ENCODE measurements at places on chromosomes 13 and 19. TPM values are rescaled to one million over a fixed set of nuclear protein-coding genes. Genes with fewer than 3 reads are reported as not detected.

The ELSPBP1 gene
- total RNA-seq: not detected

The PSG11 gene
- not detected for total RNA-seq

The PRX gene
- 1.5 TPM for total RNA-seq

The PTGER1 gene
- not detected for total RNA-seq

The NKPD1 gene
- total RNA-seq: 0.17 TPM

The CD33 gene
- total RNA-seq: 1.1 TPM

The SPACA4 gene
- not detected for total RNA-seq

The FPR1 gene
- total RNA-seq: not detected

The KLK4 gene
- not detected for total RNA-seq

The KASH5 gene
- total RNA-seq: 2.4 TPM

The FKRP gene
- total RNA-seq: 8.8 TPM

The MBD3L2 gene
- not detected for total RNA-seq

The BCL3 gene
- total RNA-seq: 104 TPM

The CATSPERD gene
- not detected for total RNA-seq

The CEACAM20 gene
- total RNA-seq: not detected

GRCh38 chr19:3881272-3882040 lies 971 bp downstream of the ATCAY start:
- no peak for DNase-seq

GRCh38 chr13:51721496-51721895 lies 82.5 kb downstream of the DHRS12 start:
- DNase-seq: no peak

DNA sequence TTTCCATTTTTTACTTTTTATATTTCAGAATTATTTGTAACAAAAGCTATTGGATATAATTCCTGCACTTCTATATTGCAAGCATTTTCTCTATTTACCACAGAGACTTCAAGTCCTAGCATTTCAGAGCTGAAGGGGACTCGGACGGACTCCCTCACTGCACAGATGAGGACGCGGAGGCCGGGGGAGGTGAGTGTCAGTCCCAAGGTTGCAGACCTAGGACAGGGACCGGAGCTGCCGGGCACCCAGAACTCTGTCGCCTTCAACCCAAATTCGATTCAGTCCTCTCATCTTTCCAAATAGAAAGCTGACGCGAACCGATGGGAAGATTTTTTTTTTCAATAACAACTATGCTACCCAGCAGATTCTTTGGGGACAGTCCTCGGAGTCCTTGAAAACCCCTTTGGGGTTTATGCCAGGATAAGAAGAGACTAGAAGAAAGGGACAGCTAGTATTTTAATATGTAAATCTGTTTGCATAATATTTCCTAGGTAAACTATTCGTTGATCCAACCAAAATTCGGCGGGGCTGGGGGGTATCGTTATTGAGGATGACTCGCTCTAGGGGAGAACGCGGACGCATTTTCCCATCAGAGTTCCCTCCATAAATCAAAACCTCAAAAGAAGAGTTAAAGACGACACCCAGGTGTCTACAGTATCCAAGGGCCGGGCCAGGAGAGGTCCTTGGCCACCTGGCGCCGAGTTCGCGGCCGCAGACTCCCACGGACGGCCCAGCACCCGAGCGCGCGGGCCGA lies 803 bp downstream of the FLT3 start:
- DNase-seq: no peak

DNA sequence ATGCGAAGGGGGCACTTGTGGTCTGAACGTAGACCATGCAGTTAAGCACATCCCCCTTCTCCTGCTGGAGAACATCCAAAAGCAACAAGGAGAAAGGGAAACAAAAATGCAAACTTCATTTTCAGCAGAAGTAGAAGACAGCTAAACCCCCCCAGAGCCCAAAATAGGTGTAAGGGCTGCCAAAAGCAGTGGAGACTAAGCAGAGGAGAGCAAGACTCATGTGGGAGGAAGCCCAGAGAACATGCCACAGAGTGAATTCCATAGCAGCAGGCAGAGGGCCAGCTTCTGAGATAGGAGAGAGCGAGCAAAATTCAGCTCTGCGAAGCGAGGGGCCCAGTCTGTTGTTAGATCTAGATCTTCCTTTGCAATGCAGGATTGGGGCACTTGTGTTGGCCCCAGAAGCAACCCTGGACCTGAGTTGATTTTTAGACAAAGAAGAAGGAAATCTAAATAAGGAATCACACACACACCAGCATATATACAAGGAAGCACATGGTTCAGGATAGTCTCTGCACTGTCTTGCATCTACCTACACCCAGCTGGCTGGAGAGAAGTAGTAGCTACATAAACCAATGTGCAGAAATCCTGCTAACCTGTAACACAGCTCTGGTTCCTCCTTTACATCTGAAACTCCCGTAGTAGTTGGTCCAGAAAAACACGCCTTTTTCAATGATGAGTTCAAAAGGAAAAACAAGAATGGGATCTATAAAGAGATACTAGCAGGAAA lies 199.6 kb downstream of the SPRY2 start:
- no peak for DNase-seq

GRCh38 chr13:87820241-87820640 lies 149.1 kb downstream of the SLITRK5 start:
- no peak for DNase-seq

DNA sequence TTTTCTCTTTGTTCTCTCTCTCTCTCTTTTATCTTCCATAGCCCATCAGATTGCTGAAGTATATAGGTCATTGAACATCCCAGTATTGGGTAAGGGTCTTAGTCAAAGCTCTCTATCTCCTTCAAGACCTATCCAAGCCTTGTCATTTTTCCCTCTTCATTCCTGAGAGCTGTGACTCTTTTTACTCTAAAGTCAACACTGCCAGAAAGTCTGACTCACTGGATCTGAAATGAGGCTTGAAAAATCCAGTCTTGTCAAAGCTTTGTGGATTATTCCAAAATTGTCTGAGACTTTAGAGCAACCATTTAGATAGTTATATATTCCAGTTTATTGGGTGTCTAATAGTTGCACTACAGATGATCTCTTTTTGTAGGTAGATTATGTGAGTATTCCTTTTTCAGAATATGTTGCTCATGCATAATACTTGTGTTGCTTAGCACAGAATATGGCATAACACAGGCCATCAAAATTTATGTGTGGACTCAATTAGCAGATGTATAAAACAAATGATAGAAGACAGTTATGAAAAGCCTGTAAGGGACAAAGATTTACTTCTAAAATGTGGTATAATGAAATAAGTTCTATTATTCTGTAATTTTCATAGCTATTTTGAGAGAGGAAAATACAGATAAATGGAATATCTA lies 389.3 kb upstream of the PCDH9 start:
- DNase-seq: no peak

- no peak for DNase-seq
Measured at GRCh38 chr19:926323-926588, 421 bp downstream of the ARID3A start.

- DNase-seq: no peak
Measured at GRCh38 chr19:51339313-51339686, 2.6 kb downstream of the VSIG10L start.

GRCh38 chr13:110294146-110294545 lies 12.8 kb downstream of the COL4A1 start:
- no peak for DNase-seq

- no peak for DNase-seq
Measured at GRCh38 chr13:84362777-84363176, 480.5 kb upstream of the SLITRK1 start.

DNA sequence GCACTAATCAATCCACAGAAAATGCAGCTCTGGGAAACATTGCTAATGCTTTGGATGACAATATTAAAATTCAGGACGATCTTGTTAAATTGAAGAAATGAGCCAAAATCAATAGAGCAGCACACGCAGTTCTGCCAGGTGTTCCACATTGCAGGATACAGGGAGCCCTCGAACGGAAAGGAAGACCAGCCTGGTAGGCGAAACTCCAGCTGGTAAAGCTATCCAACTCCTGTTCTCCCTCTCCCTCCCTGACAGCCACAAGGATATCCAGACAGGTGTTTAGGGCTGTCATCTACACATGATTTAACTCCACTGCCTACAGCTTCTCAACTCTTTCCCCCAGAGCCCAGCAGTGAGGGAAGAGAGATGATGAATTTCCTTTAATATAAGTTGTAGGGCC lies 67.7 kb downstream of the EPSTI1 start:
- no peak for DNase-seq

DNA sequence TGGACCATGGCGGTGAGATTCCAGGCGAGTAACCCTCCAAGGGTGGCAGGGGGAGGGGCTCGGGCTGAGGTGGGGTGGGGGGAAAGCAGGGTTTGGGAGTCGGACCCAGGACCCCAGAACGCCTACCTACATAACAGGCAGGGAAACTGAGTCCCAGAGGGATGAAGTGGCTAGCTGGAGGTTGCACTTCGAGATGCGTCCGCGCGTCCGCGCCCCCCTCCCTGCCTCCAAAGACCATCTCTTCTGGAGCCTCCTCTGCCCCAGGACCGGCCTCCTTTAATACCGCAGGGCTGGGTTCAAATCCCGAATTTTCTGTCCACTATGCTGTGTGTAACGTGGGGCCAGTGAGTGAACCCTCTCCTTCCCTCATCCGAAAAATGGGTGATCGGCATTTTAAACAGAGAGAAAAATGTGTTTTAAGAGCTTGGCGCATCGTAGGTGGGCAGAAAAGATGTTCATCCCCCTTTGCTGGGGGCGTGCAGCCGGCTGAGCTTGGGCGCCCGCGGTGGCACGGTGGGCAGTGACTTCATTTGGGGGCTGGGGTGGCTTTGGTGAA lies 13.8 kb downstream of the TJP3 start:
- DNase-seq: no peak

- DNase-seq: no peak
Measured at GRCh38 chr19:34044021-34044420, 128.3 kb upstream of the LSM14A start.

- DNase-seq: no peak
Measured at GRCh38 chr19:9324584-9324962, 594 bp downstream of the ZNF559 start.

DNA sequence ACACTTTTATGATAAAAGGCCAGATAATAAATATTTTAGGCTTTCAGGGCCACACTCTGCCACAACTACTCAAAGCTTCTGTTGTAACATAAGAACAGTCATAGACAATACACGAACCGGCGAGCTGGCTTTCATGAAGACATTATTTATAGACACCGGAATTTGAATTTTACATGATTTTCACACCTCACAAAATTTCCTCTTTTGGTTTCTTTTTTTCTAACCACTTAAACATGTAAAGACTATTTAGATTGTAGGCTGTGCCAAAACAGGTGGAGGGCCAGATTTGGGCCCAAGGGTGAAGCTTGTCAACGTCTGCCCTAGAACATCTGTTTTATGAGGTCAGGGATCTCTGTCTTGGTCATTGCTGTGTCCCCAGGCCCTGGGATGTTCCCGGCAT lies 29.7 kb upstream of the FXYD3 start:
- no peak for DNase-seq

DNA sequence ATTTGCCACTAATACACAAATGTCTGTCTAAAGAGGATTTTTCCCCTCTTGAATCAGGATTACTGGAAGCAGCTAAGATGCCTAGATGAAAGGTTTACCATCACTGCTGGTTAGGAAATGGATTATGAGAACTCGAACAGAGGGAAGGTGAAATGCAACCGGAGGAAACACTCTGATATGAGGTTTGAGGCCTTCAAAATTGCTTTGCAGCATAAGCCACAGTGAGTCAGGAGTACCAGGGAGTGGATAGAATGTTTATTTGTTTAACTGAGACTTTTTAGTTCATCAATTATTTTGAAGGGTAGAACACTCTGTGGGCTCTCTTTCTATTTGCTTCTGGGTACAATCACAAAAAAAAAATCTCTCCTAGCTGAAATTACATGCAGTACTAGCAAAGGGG lies 18.1 kb downstream of the CDADC1 start:
- DNase-seq: no peak

DNA sequence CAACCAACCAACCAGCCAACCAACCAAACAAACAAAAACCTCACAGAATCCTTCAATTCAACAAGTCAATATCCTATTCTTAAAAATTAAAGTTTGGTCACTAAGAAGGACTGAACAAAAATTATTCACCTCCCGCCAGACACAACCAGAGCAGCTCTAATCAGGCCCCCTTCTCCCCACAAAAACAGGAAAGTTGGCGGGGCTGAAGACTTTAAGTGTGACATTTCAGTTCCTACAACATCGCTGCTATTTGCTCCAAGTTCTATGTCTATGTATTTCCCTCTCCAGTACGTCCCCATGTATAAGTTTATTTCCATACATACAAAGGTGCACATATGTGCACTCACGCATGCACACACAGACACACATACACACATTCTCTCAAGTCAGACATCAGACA lies 32.8 kb upstream of the STK24 start:
- no peak for DNase-seq

GRCh38 chr13:105462098-105462497 lies 1073.4 kb downstream of the EFNB2 start:
- no peak for DNase-seq

GRCh38 chr13:105518086-105518485 lies 1017.4 kb downstream of the EFNB2 start:
- DNase-seq: no peak

- DNase-seq: no peak
Measured at GRCh38 chr19:47756627-47756929, 11.2 kb downstream of the NOP53 start.

DNA sequence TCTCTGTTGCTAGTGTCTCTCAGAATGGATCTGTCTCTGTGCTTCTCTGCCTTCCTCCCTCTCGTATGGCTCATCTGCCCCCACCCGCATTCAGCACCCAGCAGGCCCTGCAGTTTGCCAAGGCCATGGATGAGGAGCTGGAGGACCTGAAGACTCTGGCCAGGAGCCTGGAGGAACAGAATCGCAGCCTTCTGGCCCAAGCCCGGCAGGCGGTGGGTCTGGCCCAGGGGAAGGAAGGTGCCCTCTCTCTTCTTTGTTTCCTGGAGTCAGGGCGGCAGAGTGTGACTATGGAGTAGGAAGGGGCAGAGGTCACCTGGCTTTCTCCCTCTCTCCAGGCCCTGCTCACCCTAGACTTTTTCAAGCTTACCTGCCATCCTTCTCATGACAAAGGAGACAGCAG lies 10.9 kb downstream of the KASH5 start:
- no peak for DNase-seq

GRCh38 chr19:16205205-16206045 lies 7.7 kb downstream of the AP1M1 start:
- no peak for DNase-seq

DNA sequence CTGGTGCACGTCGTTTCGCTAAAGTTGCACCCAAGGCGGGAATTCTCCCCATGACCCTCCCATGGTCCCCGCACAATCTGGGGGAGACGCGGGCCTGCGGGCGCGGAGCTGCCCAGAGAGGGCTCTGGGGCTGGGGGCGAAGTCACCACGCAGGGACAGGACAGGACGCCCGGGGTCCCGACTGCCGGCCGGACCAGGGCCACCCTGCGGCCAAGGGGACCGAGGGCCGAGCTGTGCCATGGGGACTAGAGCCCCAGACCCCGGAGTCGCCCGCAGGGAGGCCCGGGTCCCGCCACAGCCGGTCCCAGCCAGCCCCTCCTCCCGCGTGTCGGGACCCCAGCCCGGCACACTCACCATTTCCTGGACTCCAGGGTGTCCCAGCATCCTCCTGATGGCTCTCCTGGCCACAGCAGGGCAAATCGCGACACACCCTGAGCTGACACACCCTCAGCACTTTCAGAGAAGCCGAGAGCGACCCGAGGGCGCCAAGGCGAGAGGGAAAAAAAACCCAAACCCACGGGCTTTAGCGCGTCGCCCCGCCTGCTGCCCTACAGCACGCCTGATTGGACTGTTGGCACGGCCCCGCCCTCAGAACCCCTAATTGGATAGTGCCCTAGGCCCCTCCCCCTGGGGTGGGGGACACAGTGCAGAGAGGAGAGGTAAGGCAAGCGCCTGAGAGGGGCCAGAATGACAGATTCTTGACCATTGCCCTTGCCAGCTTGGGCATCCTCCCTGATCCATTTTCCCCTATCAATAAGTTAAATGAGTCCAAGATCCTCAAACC lies 28.6 kb downstream of the ZNF44 start:
- no peak for DNase-seq

Data from activated naive CD4-positive, alpha-beta T cell treated with anti-CD3 and anti-CD28 coated beads for 36 hours (primary cell).